Activated effector memory CD4-positive, alpha-beta T cell treated with Interleukin-2 at 50 U/mL for 16 hours (primary cell): ENCODE measurements at places on chromosomes 7 and 10.

GRCh38 chr7:23254051-23254681, 7.6 kb downstream of the GPNMB start:
- no peak for DNase-seq

GRCh38 chr7:142997456-142997989, 29.4 kb downstream of the OR9A2 start:
- no peak for DNase-seq

DNA sequence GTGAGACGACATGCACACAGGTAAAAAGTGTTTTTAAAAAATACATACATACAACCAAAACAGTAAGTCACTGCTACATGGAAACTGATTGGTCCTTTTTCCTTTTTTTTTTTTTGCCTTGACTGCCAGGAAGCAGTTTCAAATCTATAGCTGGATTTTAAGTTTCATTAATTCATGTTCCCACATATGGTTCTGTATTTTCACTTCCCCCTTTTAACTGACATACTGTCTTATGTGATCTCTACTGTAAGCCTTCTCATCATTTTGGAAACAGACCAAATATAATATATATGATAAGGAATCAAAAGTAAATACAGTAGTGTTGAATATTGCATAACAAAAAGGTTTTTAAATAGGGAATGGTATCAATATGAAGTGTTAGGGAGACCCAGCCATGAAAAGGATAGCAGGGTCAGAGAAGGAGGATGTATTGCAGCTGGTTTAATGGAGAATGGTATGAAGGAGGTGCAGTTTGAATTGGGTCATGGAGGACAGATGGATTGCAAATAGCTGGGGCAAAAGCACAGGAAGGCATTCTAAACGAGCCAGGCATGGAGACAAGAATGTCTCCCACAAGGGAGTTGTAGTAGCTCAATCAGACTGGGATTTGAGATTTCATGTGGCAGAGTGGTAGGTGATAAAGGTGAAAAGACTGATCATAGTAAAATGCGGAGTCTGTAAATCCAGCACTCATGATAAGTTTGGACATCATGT, 5.4 kb downstream of the CAV1 start:
- no peak for DNase-seq

GRCh38 chr10:129583831-129584230, 116.8 kb downstream of the MGMT start:
- no peak for DNase-seq

GRCh38 chr10:12444981-12445700, 95.8 kb downstream of the CAMK1D start:
- DNase-seq, result no peak

DNA sequence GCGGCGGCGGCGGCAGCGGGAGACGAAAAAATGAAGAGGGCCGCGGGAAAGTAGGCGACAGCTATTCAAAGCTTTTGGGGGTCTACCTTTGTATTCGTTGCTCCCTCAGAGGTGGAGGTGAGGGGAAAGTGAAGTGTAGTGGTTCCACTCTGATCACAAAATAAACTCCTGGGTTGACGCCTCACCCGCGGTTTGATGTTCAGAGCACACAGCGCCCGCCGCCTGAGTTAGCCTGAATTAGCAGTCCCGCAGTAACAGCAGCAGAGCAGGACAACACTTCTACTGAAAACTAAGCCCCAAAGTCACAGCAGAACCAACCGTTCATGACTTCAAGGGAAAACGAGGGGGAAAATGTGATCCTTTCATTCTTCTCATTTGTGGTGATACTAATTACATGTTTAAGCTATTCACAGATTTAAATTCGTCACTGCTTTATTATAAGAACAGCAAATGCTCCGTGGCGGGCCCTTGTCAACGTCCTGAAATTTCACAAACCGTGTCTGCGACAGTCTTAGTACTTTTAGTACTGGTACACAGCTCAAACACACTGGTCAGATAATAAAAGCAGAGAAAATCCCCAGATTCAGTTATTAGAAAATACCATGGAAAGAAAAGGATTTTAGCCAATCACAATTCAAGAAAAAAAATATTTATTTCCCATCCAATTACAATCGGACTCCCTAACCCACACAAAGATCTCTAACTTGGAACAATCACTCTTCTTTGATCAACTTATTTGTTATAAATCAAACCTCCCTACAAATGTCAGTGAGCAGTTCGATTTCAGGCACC, 563 bp upstream of the JMJD1C start:
- no peak for DNase-seq

DNA sequence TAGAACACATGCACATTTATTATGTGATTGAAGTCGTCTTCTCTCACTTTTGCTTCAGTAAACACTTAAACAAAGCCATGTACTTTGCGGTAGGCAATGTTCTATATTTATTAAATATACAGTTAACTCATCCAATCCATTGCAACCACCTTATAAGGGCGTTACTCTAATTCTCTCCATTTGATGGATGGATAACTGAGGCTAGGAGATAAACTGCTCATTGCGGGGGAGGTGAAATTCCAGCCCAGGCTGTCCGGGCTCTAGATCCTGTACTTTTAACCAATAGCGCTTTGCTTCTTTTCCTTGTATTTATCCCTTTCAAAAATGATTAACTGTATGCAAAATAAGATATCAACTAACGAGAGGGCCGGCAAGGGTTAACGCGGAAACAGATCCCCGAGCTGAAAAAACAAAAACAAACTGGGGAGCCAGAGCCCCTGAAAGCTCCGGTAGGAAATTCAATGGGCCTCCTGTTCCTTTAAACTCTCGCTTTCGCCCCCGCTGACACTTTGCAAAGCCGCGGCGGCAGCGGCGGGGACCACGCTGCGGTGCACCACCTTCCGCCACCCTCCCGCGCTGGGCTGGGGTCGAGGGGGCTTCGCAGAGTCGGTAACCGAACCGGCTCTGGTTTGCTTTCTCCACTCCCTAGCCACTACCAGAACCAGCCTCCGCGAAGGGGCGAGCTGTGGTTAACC, 1.0 kb upstream of the PLXDC2 start:
- no peak for DNase-seq

- DNase-seq, result no peak
Observed at GRCh38 chr7:76280408-76280807, 22.1 kb upstream of the HSPB1 start.

GRCh38 chr10:31657434-31657872, 271.2 kb downstream of the ARHGAP12 start:
- no peak for DNase-seq

DNA sequence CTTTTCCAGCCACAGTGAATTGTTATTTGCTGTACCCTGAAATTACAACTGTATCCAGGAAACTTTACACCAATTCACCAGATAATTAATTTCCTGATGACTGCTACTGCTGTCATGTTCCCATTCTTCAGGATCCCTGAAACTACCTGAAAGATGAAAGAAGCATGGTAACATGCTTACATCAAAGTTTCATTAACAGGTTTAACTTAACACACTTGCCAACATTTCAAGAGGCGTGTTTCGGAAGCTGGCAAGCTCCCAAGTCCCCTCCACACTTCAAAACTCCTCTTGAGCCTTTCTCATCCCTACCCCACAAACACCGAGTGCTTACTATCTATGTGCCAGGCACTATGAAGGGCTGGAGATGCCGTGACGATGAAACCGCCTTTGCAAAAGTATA, 88.6 kb downstream of the MPP7 start:
- DNase-seq, result no peak

DNA sequence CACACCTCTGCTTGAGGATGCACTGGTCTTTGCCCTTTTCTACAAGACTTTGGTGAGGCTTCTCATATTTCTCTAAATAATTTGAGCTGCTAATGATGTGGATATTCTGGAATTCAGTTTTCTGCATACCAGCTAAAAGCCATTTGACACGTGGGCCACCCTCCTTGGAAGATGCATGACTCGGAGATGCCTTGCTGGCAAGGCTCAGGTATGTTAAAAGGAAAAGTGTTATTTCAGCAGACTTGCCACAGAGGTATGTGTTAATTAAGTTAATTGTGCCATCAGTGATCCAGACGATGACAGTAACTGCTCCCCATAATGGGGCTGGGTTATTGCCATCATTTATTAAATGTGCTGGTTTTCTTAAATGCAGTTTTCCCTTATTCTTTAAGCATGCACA, 8.8 kb upstream of the GFRA1 start:
- DNase-seq, result no peak

GRCh38 chr10:58362027-58362789, 23.0 kb upstream of the TFAM start:
- no peak for DNase-seq
